Caco-2 (cell line): ENCODE measurements at places on chromosomes 11 and 22. TPM values are rescaled to one million over a fixed set of nuclear protein-coding genes. Genes with fewer than 3 reads are reported as not detected.

- H3K4me1 ChIP-seq: peaks cover 20% of the 10 kb centered on the region
- no peaks in the 10 kb centered on the region for H3K27me3 ChIP-seq
- peak; percentile 85 for DNase-seq
- H3K36me3 ChIP-seq: no peaks in the 10 kb centered on the region
Measured at GRCh38 chr22:33579448-33580093, 340.7 kb downstream of the LARGE1 start.

GRCh38 chr11:88418508-88418907 is 81.0 kb upstream of the CTSC start:
- no peaks in the 10 kb centered on the region for H3K27me3 ChIP-seq
- DNase-seq: no peak
- no peak overlapping the region for H3K27ac ChIP-seq
- no peaks in the 10 kb centered on the region for H3K4me1 ChIP-seq
- H3K4me3 ChIP-seq: no peak overlapping the region
- no peaks in the 10 kb centered on the region for H3K36me3 ChIP-seq

DNA sequence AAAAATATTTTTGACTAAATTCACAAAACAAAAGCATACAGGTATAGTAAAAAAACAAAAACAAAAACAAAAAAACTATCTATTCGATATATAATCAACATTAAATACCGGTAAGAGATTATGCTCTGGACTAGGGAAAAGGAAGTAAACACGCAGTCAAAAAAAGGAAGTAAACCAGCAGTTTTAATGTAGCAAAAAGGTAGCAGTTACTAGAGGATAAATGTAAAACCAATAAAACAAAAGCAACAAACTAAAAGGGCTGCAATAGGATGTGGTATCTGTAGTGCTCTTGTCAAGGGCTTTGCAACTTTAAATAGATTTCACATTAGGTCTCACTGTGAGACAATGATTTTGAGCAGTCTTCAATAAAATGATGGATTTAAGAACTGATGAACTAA is 2.4 kb downstream of the TRIM22 start:
- no peaks in the 10 kb centered on the region for H3K36me3 ChIP-seq
- no peak for DNase-seq
- H3K4me1 ChIP-seq: peaks cover 20% of the 10 kb centered on the region
- no peaks in the 10 kb centered on the region for H3K27me3 ChIP-seq

Gene SMC1B
- 4.6 and 5.3 TPM in 2 replicates for total RNA-seq

DNA sequence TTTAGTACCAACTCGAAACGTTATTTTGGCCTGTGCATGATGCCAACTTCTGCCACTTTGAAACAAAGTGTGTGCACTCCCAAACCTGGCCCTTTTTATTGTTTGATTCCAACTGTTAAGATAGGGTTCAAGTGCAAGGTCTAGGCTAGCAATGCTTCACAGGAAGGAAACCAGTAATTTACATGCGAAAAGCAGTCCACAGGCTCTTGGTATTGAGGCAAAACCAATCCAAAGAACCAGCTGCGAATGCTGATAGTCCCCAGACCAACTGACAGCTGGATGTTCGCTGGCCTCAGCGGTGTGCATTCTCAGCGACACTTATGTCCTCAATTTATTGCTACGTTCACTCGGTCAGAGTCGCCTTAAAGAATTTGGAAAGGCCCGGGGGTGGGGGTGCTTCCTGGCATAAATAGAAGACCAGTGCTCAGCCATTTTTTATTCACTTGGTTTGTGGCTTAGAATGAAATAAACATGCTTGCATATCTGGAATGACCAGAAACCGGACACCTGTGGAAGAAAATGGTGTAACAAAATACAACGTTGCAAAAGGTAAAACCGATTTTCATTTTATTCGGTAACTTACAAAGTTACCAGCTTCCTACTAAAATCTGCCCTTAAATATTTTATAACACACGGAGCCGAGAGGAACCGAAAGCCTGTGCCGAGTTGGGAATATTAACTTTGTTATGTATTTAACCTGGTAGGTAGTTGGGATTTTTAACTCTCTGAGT is 1.6 kb downstream of the CPT1A start:
- H3K36me3 ChIP-seq: no peaks in the 10 kb centered on the region
- H3K27ac ChIP-seq: no peak overlapping the region
- DNase-seq: no peak
- 0 out of 2 replicates have a peak, but pooled peaks cover 1% of the 10 kb centered on the region for H3K27me3 ChIP-seq

Gene TRAF6
- total RNA-seq: 10.9 and 12.7 TPM in 2 replicates

DNA sequence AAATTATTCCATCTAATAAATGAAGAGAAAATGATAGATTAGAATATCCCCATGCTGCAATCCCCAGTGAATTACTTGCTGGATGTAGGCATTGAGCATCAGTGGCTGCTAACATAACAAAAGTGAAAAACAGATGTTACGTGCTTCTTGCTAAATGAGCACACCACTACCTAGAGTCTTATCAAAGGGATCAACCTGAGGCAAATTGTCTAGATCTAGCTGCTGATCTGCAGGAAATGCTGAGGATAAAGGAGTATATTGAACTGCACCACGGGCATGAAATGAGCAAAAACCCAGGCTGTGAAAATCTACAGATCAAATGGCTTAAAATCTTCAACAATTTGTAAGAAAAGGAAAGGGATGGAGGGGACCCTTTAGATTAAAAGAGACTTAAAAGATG is 45.3 kb upstream of the SCUBE2 start:
- no peaks in the 10 kb centered on the region for H3K4me1 ChIP-seq
- H3K4me3 ChIP-seq: no peak overlapping the region
- no peaks in the 10 kb centered on the region for H3K27me3 ChIP-seq
- DNase-seq: no peak
- H3K27ac ChIP-seq: no peak overlapping the region

Gene OR4C5
- not detected in 2 replicates for total RNA-seq

DNA sequence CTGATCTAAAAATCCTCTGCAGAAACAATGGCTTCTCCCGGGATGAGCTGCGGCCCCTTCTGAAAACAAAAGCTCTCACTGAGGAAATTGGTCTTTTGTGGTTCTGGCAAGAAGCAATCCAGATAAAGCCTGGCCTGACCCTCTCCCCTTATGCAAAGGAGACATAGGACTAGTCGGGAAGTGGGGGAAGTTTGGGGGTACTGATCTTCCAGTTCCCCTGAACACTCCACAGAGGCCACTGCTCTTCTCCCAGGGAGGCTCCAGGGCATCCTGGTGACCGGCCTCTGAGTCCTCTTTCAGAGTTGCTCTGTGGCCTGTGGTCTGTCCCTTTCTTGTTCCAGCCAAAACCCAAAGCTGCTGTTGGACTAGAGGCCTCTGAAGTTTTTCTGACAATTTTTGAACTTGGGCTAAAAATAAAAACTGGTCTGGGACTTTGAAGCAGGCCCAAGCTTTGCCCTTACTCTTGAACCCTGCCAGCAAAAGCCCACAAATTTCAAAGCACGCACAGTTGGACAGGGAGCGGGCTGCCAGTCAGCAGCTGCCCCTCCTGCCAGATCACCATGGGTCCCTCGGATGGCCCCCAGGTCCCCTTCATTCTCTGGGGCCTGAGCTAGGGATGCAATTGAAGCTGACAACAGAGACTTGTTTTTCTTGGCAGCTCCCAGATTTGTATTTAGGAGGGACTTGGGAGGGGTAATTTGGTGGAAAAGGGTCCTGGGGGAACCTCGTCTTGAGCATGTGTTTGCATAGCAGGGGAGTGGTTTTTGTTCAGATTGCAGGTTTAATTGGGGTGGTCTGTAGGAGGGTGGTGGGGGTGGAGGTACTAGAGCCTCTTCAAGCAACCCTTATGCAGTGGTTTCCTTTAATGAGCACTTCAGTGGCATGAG is 381.6 kb upstream of the CADM1 start:
- H3K4me3 ChIP-seq: no peak overlapping the region
- no peak for DNase-seq
- no peak overlapping the region for H3K27ac ChIP-seq
- H3K27me3 ChIP-seq: peaks cover 5% of the 10 kb centered on the region; the same call in 1 of the 2 replicates

DNA sequence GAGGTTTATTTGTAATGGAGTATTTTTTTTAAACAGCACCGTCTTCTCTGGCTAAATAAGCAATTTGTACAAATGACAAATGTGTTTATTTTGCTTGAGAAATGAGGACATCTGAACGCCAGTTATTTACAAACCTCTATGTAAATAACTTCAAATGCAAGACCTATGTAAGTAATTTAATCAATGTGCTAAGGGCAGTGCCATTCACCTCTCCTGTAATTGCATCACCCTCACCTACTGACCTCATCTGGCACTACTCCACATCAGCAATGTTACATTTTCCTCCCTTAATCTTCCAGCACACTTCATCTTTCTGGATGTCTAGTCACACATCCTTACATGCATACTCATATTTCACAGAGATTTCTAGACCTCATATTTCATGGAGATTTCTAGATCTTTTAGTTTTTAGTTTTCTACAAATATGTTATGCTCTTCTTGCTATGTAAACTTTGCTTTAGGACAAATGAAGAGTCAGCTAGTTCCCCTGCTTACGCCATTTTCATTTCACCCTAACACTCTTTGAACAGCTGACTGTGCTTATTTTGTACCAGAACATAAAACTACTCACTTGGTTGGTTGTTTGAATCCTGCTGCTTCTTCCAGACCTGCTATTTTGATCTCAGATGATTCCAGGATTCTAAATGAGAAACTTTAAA is 238.6 kb downstream of the GRM5 start:
- H3K36me3 ChIP-seq: no peaks in the 10 kb centered on the region
- no peaks in the 10 kb centered on the region for H3K27me3 ChIP-seq
- H3K4me1 ChIP-seq: no peaks in the 10 kb centered on the region
- H3K4me3 ChIP-seq: no peak overlapping the region

- H3K4me1 ChIP-seq: no peaks in the 10 kb centered on the region
- no peak overlapping the region for H3K27ac ChIP-seq
Measured at GRCh38 chr11:47152126-47152952, 24.3 kb downstream of the ARFGAP2 start.

DNA sequence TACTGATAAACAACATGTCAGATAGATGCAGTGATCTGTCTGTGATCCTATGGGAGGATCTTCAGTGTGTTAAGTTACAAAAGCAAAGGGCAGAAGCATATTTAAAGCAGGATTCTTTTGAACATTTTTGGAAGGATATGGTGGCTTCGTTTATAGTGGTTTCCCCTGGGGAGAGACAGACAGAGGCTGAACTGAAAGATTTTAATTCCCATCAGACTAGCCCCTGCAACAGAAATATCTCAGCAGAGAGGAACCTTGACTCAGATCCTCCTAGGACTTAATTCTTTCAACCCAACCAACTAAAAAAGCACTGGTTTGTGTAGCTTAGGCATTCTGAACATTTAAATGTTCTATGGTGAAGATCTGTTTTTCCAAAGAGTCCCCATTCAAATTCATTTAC is 5.7 kb downstream of the CLTCL1 start:
- H3K27ac ChIP-seq: no peak overlapping the region
- H3K4me3 ChIP-seq: no peak overlapping the region
- no peaks in the 10 kb centered on the region for H3K27me3 ChIP-seq
- H3K36me3 ChIP-seq: no peaks in the 10 kb centered on the region

Gene RAB36
- 0.52 and 0.97 TPM in 2 replicates for total RNA-seq

Gene MOGAT2
- total RNA-seq: 0.39 and 0.56 TPM in 2 replicates

GRCh38 chr11:1146365-1146764 is 11.4 kb upstream of the MUC5AC start:
- H3K36me3 ChIP-seq: no peaks in the 10 kb centered on the region
- no peaks in the 10 kb centered on the region for H3K27me3 ChIP-seq
- H3K4me3 ChIP-seq: no peak overlapping the region

- H3K27ac ChIP-seq: no peak overlapping the region
- H3K36me3 ChIP-seq: no peaks in the 10 kb centered on the region
- no peaks in the 10 kb centered on the region for H3K4me1 ChIP-seq
Measured at GRCh38 chr11:64341851-64342791, 2.1 kb downstream of the CCDC88B start.

DNA sequence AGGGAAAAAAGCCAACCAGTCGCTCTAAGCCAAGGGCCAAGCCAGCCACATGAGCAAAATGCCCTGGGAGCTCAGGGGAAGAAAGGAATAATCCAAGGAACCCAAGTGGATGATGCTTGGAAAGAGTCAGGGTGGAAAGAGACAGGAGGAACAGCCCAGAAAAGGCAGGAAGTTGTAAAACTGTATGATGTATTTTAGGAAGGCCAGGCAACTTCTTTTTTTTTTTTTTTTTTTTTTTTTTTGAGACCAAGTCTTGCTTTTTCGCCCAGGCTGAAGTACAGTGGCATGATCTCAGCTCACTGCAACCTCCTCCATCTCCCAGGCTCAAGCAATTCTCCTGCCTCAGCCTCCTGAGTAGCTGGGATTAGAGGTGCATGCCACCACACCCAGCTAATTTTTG is 1.6 kb downstream of the LGALS12 start:
- H3K27me3 ChIP-seq: no peaks in the 10 kb centered on the region
- no peak for DNase-seq
- H3K36me3 ChIP-seq: no peaks in the 10 kb centered on the region
- H3K4me3 ChIP-seq: no peak overlapping the region
- no peak overlapping the region for H3K27ac ChIP-seq

Gene DBX1
- not detected in 2 replicates for total RNA-seq

Gene SPI1
- total RNA-seq: not detected in 2 replicates

DNA sequence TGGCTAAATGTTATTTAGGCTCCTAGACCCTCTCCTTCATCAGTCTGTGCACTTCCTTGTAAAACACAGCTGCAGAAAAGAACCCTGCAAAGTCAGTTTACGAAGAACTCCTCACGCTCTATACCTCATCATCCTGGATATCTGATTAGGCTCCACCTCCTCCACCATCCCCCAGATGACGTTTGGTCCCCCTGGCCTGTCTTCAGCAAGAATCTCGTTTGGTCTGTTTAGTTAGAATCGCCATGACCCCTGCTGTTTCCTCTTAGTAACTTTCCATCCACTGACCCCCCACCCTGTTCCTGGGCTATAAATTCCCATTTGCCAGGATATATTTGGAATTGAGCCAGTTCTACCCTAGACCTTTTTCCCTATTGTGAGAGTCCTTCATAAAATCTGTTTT is 214.1 kb downstream of the OPCML start:
- H3K36me3 ChIP-seq: no peaks in the 10 kb centered on the region
- H3K27ac ChIP-seq: no peak overlapping the region
- DNase-seq: no peak
- no peak overlapping the region for H3K4me3 ChIP-seq

DNA sequence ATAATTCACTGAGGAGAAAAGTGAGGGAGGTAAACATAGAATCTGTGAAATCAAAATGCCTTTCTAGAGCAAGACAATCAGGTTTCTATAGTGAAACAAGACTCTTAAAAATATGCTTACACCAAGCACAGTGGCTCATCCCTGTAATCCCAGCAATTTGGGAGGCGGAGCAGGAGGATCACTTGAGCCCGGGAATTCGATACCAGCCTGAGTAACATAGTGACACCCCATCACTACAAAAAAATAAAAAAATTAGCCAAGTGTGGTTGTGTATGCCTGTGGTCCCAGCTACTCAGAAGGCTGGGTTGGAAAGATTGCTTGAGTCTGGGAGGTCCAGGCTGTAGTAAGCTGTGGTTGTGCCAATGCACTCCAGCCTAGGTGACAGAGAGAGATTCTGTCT is 43.2 kb upstream of the ME3 start:
- no peak overlapping the region for H3K27ac ChIP-seq
- H3K27me3 ChIP-seq: no peaks in the 10 kb centered on the region
- H3K4me1 ChIP-seq: peaks cover 50% of the 10 kb centered on the region
- DNase-seq: no peak
- no peak overlapping the region for H3K4me3 ChIP-seq
